ENCODE measurements at places on chromosomes 12 and 14. TPM values are rescaled to one million over a fixed set of nuclear protein-coding genes. Genes with fewer than 3 reads are reported as not detected.
A peak's percentile ranks its signal among the peaks of the same experiment; 100 is the strongest.

GRCh38 chr14:31419967-31420318, 407 bp downstream of the HEATR5A start:
- peak; percentile 78 for DNase-seq

DNA sequence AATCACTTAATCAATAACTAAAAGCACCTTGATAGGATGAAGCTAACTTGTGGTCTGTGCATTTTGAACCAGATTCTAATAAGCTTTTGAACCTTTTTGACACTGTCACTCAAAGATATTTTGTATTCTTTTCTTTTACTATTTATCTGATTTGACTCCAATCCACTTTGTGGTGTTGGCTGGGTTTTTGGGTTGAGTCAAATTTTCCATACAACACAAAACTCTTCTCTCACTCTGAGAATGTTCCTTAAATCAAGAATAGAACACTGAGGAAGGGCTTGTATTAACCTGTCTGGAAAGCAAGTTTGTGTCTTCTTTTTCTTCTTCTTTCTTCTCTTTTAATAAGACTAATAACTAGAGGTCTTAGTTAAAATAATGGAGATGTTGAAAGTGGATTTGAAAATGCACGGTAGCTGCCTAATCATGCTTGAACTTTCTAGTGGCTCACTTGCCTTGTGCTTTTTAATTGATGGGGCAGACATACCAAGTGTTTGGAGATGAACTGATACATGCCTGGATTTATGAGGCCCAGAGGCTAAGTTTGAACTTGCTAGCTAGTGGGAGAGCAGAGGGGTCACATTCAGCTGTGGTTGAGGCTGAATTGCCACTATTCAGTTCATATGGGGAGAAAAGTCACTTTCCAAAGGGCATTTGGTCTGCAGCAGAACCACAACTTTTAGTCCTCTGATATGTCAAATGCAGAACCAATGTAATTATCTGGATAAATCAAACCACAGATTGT, 93.5 kb upstream of the PTHLH start:
- DNase-seq = no peak

Gene MUCL1
- polyA plus RNA-seq = not detected

- no peak for DNase-seq
Observed at GRCh38 chr12:26172539-26172938, 22.8 kb upstream of the SSPN start.

Gene CLEC2B
- 7.4 TPM for polyA plus RNA-seq

GRCh38 chr12:94169966-94170689, 21.8 kb downstream of the PLXNC1 start:
- DNase-seq = no peak

GRCh38 chr12:51913071-51914033, 6.0 kb downstream of the ACVRL1 start:
- no peak for DNase-seq

Gene SLC6A12
- 0.06 TPM for polyA plus RNA-seq

DNA sequence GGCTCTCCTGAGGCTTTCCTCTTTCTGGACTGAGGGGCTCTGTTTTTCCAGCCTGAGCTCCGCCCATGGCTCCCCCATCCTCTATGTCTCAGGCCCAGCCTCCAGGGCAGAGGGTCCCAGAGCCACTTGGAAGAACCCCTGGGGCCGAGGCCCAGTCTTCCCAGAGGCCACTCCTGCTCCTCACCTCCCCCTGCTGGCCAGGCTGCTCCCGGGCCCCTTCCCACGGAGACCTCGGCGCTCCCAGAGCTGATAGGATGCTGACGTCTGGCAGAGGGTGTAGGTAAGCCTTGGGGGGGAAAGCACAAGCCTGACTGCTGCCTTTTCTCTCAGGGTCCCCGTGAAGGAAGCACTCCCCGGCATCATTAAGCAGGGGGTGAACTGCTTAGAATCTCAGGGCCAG, 51.4 kb downstream of the ERH start:
- DNase-seq = peak; percentile 50

DNA sequence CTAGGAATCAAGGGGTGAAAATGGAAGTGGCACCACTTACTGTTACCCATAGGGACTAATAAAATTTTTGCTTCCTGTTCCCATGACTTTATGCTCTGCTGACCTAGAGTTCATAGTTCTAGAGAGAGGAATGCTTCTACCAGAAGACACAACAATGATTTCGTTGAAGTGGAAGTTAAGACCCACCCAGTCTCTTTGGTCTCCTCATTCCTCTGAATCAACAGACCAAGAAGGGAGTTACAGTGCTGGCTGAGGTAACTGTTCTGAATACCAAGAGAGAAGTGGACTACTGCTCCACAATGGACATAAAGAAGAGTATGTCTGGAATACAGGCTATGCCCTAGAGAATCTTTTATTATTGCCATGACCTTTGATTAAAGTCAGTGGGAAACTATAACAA, 23.5 kb upstream of the DYRK2 start:
- peak; percentile 29 for DNase-seq

DNA sequence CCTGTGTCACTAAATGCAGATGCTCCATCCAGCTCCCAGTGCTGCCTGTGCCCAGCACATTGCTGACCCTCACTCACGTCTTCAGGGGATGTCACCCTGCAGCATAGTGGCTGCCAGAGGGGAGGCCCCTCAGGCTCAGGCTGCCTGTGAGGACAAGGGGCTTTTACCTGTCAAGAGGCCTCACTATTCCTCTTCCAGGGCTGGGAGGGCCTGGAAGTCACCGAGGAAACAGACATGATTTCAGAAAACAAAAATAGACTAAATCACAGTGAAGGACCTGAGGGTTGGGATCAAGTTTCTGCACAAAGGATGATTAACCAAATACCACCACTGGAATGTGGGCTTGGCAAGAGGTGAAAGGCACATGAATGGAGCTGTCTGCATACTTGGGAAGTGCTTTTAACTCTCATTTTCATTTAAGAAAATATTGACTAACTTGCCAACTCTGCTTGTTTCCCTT, 1202.3 kb downstream of the BCL11B start:
- no peak for DNase-seq

DNA sequence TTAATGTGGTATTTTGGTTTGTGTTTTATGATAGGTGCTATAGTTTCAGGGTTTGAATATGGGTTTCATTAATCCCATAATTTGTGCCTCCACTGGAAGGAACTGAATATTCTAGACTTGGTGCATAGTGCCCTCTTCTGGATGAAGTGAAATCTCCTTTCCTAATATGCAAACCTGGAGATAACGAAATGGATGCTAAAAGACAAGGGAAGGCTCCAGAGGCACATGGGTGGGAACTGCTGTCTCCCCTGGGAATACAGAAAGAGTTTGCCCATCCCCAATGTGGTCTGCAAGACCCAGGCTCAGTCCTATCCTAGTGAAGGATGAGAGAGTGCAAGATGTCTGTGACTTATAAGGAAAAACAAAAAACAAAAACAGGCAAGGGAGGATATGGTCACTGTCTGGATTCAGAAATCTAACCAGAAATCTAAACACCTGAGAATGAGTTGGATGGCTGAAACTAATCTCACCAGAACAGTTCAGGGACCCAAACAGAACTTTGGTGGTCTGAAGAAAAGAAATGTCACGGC, 142.3 kb upstream of the TMPO start:
- DNase-seq = peak; percentile 60

Gene LHX5
- not detected for polyA plus RNA-seq

DNA sequence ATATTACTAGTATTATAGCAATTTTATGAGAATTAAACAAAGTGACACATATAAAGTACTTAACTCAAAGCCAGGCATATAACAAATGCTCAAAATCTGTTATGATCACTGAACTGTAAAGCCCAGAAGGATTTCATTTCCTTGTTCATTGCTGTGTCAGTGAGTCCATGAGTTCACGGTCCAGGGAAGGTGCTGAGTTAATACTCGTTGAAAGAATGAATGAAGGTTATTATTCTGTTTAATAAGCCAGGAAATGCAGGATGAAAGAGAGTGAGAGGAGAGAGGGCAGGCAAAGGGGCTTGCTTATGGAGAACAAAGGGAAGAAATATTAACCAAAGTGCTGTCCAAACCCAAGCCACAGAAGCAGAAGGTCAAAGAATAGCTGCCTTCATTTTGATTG, 40.2 kb upstream of the NT5DC3 start:
- peak; percentile 44 for DNase-seq

GRCh38 chr12:55699471-55700055, 8.1 kb downstream of the ITGA7 start:
- peak; percentile 44 for DNase-seq
